GM23248 (cell line): ENCODE measurements at places on chromosomes 6 and 20. TPM values are rescaled to one million over a fixed set of nuclear protein-coding genes. Genes with fewer than 3 reads are reported as not detected.

The ITCH gene
- 28.5 and 31.0 TPM in 2 replicates for polyA plus RNA-seq

The LY6G6D gene
- not detected in 2 replicates for polyA plus RNA-seq

The PAK5 gene
- polyA plus RNA-seq, result not detected in 2 replicates

The HFE gene
- polyA plus RNA-seq, result 8.6 and 10.6 TPM in 2 replicates

The PTK7 gene
- polyA plus RNA-seq, result 110 and 113 TPM in 2 replicates

The C6orf89 gene
- polyA plus RNA-seq, result 73.8 and 73.9 TPM in 2 replicates

The TFAP2D gene
- polyA plus RNA-seq, result not detected in 2 replicates

DNA sequence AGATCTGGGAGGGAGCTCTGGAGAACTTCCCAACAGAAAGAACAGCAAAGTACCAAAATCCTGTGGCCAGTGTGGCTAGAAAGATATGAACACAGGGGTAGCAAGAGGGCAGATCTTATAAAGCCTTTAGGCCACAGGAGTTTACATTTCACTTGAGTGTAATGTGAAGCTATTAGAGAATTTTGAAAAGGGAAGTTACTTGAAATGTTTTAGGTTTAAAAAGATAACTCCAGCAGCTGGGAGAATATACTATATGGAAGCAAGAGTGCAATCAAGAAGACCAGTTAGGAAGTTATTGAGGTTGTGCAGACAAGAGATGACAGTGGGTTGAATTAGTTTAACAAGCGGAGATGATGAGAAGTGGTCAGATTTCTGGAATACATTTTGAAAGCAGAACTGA is 7.9 kb downstream of the SUPT3H start:
- no peak for DNase-seq

DNA sequence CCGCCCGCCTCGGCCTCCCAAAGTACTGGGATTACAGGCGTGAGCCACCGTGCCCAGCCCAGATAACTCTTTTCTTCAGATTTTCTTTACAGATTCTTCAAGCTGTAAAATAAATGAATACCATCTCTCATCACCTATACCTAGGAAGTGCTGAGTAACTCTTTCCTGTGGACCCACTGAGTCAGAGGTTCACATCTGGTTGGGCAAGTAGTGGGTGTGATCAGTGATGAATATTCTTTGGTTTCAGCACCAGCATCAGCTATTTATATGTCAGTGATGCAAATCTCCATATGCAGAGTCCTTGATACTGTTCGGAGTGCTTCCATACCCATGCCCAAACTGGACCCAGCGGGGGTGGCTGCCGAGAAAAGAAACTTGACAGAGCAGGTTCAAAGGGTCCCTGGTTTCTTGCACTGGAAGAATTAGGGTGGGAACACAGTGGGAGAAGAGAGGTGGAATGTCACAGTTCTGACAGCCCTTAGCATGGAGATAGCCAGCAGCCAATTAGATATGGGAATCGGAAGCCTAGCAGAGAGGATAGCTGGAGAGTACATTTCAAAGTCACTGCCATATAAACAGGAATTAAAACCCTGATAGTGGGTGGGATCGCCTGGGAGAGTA is 64.9 kb upstream of the DDR1 start:
- DNase-seq, result peak; percentile 87

DNA sequence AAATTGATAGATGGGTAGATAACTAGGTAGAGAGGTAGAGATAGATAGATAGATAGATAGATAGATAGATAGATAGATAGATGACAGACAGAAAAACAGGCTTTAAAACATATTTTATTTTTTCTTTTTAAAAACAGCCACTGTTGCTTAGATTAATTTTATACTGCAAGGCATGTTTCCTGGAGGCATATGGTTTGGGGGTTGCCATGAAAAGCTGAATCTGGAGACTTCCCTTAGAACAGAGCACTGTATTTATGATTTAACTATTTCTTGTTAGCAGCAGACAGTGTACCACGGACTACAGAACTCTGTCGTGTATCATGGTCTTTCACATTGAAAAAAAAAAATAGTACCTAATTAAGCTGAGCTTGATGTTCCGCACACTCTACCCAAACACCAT is 38.8 kb downstream of the METTL24 start:
- DNase-seq, result no peak

DNA sequence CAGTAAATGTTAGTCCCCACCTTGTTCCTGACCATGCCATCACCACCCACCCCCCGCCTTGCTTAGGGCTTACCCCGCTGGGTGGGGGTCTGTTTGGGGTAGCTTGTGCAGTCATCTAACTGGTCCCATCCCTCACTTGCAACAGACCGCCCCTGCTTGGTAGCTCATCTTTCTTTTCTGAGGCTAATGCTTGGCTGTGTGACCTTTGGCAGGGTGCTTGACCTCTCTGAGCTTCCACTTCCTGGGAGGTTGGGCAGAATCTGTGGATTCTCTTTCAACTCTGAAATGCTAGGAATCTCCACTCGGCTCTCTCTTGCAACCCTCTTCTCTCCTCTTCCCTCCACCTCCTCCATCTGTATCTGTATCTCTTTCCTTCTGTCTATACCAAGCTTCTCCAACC is 70.4 kb downstream of the SLC2A10 start:
- DNase-seq, result no peak

GRCh38 chr20:53016534-53017042 is 44.4 kb downstream of the TSHZ2 start:
- DNase-seq, result no peak

DNA sequence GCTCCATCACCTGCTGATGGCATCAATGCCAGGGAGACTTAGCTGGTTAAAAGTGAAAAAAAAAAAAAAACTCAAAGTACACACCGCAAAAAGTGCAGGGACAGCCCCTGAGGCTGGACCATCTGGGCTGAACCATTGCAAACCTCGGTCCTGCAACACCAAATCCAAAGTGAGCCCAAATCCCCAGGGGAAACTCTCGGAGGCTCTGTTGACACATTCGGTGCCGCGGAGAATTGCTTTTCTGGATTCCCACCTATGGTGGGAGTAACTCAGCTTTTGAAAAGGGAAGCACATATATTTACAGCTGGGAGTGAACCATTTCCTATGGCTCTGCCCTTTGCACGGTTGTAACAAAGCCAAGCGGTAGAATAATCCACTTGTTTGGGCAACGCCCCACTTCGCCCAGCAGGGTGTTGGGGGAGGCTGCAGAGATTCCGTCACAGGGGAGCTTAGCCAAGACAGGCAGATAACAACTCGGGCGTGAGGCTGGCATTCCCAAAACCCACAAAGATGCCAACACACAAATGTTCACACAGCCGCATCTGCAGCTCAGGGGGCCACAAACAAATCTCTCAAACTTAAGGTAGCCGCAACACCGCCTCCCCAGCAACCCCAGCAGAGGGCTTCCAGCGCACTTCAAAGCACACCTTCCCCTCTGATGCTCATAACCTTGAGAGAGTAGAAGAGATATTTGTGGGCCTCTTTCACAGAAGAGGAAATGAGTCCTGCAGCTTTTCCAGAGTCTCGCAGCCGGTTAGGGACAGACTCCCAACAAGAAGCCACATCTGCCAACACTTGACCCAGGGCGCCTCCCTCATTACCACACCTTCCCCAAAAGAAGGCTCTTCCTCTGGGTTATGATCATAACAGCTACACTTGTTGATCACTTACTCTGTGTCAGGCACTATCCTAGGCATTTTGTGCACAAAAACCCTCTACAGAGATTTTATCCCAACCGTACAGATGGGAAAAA is 11.4 kb downstream of the ZC3H12D start:
- no peak for DNase-seq

DNA sequence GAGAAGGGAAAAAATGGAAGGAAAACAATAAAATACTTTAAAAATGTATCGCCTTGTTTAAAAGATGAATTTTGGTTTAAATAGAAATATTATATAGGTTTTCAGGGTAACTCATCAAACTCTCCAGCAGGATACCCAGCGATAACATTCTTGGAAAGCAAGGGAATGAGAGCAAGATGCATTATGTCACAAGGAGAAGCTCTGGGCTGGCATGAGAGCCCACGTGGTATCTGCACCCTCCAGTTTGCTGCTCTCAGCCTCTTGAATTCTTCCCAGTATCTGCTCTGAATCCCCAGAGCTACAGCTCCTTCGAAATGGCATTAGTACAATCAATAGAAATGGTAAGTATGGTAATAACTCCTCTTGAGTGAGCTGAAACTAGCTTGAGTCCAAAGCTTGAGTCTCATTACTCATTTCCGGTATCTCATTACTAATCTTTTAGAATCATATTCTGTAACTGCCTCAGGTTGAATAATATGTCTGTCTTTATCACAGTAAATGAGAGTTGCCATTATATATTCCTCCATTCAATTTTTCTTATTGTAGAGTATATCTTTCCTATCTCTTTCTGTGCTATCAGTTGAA is 4.9 kb upstream of the TMEM242 start:
- DNase-seq, result peak; percentile 66

- no peak for DNase-seq
Measured at GRCh38 chr6:129292836-129293235, 409.9 kb downstream of the LAMA2 start.

DNA sequence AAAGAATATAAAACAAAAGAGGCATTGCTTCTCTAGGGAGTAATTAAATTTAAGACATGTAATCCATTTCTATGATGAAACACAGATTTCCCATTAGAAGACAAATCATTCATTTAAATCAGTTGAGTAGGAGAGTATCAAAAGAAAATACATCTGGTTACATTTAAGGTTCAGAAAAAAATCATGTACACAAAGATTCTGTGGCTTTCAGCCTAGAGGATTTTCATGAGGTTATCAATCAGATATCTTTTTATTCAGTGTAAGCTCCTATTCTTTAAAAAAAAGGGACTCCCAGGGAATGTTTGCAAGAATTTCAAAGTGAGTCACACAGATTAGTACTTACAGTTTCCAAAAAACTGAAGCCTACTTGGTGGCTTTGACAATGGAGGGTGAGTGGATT is 24.9 kb downstream of the COL21A1 start:
- peak; percentile 69 for DNase-seq

GRCh38 chr20:32796981-32797451 is 22.7 kb upstream of the MAPRE1 start:
- DNase-seq, result no peak

- no peak for DNase-seq
Measured at GRCh38 chr6:133047065-133047665, 194.0 kb upstream of the EYA4 start.

- DNase-seq, result no peak
Measured at GRCh38 chr6:143952947-143953701, 54.9 kb downstream of the PLAGL1 start.

GRCh38 chr6:109009962-109010704 is 84.5 kb downstream of the SESN1 start:
- no peak for DNase-seq

GRCh38 chr20:50673466-50674137 is 17.7 kb downstream of the RIPOR3 start:
- DNase-seq, result no peak
